ENCODE measurements at places on chromosomes 4 and X.

DNA sequence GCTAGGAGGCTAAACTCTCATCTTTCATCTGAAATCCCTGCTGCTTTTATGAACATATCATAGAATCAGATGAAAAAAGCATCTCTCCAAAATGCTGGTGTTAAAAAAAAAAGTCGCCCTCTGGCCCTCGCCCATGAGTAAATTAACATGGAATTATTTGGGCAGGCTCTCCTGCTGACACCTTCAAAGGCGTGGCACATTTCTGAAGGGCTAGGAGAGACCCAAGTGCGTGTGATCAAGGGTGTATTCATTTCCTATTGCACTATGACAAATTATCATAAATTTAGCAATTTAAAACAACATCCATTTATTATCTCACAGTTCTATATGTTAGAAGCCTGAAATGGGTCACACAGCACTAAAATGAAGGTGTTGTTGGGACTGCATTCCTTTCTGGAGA is 5.1 kb downstream of the ANXA3 start:
- DNase-seq, result no peak

GRCh38 chr4:37896206-37896860 is 5.4 kb downstream of the TBC1D1 start:
- no peak for DNase-seq

- DNase-seq, result no peak
These were observed 94.9 kb downstream of the ADRA2C start for GRCh38 chr4:3860913-3861636.

GRCh38 chr4:172778583-172778982 is 390.0 kb upstream of the GALNT7 start:
- no peak for DNase-seq

GRCh38 chr4:121213940-121214339 is 49.8 kb upstream of the TNIP3 start:
- DNase-seq, result no peak

DNA sequence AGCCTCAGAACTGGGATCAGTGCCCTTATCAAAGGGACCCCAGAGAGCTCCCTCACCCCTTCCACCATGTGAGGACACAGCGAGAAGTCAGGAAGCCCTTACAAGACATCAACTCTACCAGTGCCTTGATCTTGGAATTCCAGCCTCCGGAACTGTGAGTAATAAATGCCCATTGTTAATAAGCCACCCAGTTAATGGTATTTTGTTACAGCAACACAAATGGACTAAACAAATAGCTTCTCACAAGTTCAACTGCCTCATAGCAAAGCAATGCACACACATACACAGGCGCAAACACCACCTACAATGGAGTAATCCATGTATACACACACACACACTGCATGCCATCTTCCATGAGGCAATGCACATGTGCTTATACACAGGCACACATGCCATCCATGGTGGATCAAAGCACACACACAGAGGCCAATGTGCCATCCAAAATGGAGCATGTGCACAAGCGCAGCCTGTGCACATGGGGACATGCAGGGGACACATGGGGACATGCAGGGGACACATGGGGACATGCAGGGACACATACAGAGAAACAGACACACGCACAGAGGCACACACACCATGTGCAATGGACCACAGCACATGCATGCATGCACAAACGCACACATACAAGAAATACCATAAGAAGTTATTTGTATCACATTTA is 137.6 kb upstream of the TBL1X start:
- DNase-seq, result no peak

- DNase-seq, result no peak
These were observed 312.9 kb downstream of the TRIML1 start for GRCh38 chr4:188452097-188452496.

DNA sequence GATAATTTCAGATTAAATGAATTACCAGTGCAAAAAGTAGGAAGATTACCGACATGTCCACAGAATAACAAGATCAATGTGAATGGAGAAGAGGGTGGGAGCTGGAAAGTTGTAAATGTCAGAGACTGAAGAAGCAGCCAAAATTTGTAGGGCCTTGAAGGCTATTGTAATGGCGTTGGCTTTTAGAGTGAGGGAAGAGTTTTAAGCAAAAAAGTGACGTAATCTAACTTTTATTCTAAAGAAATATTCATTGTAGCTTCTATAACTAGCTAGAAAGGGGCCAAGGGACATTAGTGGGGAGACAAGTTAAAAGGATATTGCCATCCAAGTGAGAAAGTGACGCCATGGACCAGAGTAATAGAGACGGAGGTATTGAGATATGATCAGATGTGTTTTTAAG is 63.3 kb upstream of the PCDH7 start:
- DNase-seq, result no peak

DNA sequence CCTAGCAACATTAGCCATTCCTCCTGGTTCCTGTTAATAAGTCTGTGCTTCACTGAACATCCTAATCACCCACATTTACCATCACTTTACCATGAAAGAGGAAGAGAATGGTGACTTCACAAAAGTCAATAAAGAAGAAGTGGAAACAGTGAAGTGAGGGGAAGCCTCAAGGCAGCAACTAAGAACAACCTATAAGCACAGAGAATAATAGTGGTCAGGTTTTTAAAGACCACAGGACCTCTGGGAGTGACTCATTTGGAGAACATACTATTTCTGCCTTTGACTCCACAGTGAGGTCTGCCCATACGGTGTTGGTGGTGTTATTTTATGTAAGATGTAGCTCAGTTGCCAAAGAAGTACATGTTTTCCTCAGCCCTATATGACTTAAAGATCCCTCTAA is 86.0 kb upstream of the TET2 start:
- DNase-seq, result no peak

DNA sequence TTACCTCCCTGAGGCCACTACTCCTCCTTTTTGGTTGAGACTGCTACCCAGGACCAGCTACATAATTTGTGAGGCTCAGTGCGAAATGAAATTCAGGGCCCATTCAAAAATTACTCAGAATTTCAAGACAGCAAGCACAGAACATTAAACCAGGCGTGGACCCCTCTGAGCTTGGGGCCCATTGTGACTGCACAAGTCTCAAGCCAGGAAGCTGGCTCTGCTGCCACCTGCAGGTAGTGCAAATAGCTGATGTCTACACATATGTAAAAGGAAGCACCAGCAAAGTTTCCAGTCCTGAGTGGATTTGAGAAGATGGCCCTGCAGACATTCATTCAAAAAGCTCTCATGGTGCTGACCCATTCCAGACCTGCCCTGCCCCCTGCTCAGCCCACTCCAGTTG is 213.4 kb upstream of the LNX1 start:
- no peak for DNase-seq

GRCh38 chr4:54228961-54229501 is at the start of gene PDGFRA:
PDGFRA (plus strand) TSS chr4:54229293; CDS start chr4:54258769, 29,476 bp downstream.
- no peak for DNase-seq

DNA sequence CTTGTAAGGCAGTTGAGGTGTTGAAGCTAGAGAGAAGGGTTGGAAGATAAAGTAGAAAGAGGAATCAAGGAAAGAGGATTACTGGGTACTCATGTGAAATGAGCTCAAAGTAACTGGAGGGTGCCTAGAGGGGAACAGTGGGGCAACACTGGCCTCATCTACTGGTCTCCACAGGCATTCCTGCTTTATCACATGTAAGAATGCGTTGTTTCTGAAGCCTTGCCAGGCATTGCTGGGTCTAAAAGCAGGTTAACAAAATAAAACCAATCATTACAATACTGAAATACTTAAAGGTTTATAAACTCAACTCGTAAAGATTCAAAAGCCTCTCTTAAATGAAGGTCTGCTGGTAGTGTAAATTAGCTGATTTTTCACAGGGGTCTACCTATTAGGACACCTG is 96.0 kb downstream of the FANCB start:
- DNase-seq, result no peak

DNA sequence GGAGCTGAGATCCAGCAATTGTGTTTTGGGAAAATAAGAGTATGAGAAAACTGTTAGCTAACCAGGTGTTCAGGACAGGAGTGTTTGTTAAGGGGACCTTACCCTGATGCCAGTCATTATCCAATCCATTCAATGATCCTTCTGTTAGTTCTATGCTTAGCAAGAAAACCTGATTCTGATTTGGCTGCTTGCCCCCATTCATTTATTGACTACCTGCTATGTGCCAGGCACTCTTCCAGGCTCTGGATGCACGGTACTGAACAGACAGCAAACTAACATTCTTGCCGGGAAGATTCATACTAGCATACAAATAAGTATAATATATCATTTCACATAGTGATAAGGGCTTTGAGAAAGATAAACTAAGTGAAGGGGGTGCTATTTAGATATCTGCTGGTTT is 1.0 kb upstream of the MECP2 start:
- no peak for DNase-seq

DNA sequence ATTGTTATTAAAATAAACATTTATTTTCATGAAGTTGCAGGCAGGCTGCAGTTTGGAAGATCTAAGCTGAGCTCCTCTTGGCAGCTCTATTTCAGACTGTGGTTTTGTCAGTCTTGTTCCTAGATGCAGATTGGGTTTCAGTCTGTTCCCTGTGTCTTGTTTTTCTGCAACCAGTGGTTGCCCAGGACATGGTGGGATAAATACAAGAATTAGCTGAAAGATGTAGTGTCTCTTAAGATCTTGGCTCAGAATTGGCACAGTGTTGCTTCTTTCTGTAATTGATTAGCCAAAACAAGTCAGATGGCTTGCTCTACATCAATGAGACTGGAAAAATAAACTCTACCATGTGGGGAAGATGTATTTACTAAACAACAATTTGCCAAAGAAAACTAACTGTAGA is 283.0 kb upstream of the BOD1L1 start:
- no peak for DNase-seq

GRCh38 chrX:42686706-42687105 is 91.3 kb downstream of the PPP1R2C start:
- DNase-seq, result no peak

DNA sequence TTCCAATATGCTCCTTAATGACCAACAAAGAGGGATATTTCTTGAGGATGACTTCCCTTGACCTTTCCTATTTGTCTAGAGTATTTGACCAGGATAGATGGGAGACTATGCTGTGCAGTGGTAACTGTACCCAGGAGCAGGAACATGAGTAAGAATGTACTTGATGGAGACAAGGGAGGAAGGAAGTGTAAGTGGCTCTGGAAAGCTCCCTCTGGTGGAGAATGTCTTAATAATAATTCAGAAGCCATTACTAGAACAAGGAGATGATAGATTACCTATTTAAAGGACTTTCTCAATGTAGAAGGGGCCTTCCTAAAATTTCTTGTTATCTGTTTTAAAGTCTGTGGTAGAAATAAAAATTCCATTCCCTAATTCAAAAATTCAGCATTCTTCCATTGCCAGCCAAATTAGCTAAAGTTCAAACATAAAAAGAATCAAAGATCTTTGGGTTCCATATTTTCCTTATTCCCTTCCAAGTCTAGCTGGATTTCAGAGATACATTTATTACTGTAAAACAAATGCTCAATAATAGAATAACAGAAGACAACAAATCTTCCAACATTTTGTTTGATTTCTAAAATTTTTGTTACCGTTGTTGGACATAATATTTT is 83.8 kb downstream of the GRID2 start:
- no peak for DNase-seq

- no peak for DNase-seq
These were observed 9.3 kb downstream of the DMP1 start for GRCh38 chr4:87659247-87659931.

GRCh38 chr4:21625447-21625846 is 323.1 kb downstream of the KCNIP4 start:
- no peak for DNase-seq

Data from T-cell (primary cell).